Skin of body (tissue), 3 donors: ENCODE measurements at places on chromosomes 1 and 21.

- DNase-seq = no peak
These were observed 12.2 kb downstream of the CRABP2 start for GRCh38 chr1:156692925-156693847.

DNA sequence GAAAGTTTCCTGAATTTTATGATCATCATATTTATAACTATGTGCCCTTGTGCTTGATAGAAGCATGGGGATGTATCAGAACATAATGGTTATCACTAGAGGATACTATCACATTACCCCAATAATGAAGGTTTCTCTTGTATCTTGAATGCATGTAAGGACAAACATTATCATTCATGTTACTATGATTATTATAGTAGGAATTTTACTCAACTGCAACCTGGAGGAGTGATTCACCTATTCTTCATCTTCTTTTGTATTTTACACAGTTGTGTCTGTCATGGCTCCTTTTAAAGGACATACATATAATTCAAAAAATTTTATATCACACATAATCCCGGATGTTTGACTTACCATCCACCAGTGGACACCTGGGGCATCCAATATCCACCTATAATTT, 143.8 kb upstream of the TMPRSS15 start:
- DNase-seq = no peak

DNA sequence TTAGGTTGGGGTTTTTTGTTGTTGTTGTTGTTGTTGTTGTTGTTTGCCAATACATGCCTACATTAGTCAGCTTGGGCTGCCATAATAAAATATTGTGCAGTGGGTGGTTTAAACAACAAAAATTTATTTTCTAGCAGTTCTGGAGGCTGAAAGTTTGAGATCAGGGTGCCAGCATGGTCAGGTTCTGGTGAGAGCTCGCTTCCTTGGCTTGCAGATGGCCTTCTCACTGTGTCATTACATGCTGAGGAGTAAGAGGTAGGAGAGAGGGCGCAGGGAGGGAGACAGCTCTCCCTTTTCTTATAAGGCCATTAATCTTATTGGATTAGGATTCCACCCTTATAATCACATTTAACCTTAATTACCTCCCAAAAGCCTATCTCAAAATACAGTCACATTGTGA, 52.7 kb downstream of the DIRAS3 start:
- DNase-seq = no peak

DNA sequence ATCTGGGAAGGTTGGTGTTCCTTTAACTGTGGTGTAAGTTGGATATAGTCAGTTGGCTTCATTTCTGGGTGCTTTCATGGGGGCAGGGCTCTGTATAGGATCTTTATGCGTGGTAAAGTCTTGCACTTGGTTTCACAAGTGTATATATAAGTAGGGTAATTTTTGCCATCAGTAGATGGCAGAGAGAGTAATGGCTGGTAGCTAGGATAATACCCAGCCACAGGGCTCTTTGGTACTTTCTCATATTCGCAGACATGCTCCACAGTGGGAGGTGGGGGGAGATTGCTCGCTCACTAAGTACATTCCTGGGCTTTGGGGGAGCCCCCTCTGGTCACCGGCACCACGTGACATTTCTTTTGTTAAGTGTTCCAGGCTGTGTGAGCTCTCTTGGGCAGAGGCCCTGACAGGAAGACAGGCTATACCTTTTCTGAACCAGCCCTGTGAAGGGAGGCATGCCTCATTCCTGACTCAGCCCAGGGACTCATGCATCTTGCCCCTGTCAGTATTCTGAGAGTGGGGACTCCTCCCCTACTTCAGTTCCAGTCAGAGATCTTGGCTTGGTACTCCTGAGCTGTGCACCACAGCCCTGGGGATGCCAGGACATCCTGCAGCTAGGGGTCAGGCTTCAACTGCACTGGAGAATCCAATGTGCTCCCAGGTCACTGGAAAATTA, 37.6 kb downstream of the FCRL2 start:
- no peak for DNase-seq

DNA sequence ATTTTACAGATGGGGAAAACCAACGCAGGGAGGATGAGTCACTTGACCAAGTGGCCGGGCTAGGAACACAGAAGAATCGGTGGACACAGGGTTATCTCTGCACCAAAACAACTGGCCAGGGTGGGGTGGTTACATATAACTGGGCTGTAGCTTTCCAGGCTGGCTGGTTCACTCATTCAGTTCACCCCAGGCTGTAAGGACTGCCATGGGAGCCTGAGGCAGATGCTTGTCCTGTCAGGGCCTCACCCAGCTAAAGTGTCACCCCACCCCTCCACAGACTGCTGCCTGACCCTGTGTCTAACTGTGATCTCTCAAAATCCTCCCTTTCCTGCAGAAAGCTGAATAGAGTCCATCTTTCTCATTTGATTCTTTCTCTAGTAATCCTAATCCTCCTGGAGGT, 387.3 kb downstream of the RYR2 start:
- no peak for DNase-seq

- DNase-seq = no peak
These were observed 623 bp downstream of the RPL22 start for GRCh38 chr1:6198646-6199297.

DNA sequence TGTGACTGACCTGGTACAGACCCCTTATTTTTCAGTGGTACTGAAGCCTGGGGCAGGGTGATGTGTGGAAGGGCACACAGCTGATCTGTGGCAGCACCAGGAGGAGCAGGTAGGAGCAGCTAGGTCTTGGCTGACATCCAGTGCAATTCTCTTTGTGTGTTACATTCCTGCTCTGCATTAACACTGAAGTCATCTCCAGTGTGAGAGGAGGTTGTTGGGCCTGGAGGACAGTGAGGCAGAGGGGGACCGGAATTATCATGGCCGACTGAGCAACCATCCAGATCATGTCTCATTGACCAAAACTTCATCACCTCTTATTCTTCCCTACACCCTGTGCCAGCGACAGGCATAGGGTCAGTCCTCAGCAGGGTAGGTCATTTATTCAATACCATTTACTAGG, 1.5 kb downstream of the SLAMF8 start:
- no peak for DNase-seq

DNA sequence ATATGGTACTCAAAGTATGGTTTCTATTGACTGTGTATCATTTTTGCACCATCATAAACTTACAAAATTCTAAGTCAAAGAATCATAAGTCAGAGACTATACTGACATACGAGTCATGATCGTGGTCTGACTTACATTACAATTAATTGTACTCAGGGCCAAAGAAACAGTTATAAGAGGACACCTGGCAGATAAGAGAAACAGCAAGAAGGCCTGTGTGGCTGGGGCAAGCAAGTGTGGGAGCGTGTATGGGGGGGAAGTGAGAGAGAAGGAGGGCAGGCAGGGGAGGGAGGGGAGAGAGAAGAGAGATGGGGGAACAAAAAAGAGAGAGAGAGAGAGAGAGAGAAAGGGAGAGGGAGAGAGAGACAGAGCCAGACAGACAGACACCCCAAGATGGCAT, 70.9 kb downstream of the RERE start:
- no peak for DNase-seq

DNA sequence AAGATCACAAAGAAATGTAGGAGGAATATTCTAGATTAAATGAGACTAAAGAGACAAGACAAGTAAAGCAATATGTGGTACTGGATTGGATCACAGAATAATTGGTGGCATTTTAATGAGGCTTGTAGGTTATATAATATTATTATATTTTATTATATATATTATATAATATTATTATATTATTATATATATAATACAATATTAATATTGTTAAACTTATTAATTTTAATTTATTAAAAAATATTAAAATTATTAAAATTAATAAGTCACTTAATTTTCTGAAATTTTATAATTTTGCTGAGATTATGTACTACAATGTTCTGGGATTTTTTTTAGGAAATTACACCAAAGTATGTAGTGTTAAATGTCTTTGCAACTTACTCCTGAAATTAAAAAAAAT, 311.9 kb downstream of the COL11A1 start:
- no peak for DNase-seq

DNA sequence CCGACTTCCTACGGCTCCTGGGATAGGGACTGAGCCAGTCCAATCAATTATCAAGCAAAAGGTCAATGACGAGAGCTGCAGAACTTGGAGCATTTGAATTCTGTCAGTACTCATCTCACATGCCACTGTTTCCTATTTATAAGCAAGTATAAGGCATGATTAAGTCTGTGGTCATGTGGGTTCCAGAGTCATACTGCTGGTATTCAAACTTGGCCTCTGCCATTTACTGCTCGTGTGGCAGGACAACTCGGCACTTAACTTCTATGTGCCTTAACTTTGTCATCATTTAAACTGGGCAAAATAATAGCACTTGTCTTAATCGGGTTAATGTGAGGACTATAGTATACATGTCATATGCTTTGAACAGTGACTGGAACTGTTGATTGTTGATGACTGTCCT, 44.9 kb upstream of the TNFSF18 start:
- no peak for DNase-seq

- no peak for DNase-seq
These were observed 244.5 kb downstream of the FAM72C start for GRCh38 chr1:143727263-143727662.

- no peak for DNase-seq
These were observed 272.2 kb downstream of the LMO4 start for GRCh38 chr1:87600854-87601253.

- no peak for DNase-seq
These were observed 20.8 kb downstream of the DISP3 start for GRCh38 chr1:11499601-11500331.

DNA sequence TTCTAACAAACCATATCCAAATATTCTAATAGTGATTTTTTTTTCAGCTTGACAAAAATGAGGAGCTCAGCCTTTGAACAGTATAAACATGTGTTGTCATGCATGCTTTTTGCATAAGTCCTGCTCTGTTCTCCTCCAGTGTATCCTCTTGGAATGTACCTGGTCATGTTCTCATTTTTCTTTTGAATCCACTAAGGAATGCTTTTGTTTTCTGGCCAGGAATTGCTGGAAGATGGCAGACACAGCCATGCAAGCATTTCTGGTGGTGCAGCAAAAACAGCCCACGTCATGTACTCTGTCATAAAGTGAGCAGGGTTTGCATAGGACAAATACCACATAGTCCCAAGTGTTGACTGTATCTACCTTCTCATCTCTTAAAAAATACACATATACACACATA, 11.5 kb upstream of the PLD5 start:
- DNase-seq = no peak

- no peak for DNase-seq
These were observed 937 bp downstream of the CD48 start for GRCh38 chr1:160710517-160711252.

DNA sequence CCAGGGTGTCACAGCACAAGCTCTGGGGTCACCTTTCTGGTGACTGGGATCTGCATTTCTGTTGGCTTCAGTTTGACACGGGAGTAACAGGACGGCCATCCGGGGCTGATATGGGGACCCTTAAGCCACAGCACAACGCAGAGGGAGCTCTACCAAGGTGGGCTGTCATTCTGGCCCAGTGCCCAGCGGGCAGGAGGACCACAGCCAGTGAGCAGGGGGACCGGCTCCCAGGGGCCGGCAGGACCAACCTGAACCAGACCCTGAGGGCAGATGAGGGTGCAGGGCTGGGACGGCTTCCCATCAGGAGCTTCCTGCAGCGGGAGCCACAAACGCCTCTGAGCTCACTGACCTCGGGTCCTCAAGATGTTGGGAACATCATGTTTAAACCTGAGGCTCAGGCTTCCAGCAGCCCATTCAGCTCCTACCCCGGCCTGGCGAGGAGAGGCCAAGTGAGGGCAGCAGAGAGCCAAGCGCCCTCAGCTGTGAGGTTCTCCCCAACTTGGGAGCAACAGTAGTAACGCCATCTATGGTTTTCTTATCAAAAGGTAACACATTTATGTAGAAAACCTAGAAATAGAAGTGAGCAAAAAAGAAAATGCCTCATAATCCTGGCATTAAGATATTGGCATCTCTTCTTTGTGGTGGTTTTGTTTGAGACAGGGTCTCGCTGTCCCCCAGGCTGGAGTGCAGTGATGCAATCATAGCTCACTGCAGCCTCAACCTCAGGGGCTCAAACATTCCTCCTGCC, 26.8 kb downstream of the TMEM201 start:
- no peak for DNase-seq

- no peak for DNase-seq
These were observed 30.6 kb downstream of the VANGL2 start for GRCh38 chr1:160431006-160431405.

- DNase-seq = no peak
These were observed 134.0 kb downstream of the HIVEP3 start for GRCh38 chr1:41784531-41785274.

DNA sequence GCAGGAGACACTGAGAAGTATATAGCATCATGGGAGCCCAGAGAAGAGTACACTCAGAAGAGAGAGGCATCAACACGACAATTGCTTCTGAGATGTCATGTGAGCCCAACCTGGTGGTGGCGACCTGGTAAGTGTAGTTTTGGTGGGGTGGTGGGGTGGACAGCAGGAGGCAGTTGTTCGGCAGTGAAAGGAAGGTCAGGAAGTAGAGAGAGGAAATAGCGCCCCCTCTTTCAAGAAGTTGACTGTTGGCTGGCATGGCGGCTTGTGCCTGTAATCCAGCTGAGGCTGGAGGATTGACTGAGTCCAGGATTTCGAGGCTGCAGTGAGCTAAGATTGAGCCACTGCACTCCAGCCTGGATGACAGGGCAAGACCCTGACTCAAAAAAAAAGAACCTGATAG, 12.6 kb downstream of the RSPO1 start:
- DNase-seq = no peak

DNA sequence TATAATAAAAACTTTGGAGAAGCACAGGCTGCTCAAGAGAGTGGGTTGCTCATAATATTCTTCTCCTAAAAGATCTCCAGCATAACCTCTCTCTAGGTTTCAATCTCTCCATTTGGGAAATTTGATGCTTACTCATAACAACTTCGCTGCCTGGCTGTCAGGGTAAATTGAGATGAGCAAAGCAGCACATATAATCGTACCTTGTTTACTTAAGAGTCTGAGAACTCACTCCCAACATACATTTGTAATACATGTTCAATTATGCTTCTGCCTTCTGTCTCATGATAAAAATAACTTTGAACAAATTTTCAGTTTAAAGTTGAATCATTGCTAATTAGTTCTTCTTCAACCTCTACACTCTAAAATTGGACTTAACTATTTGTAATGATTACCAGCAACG, 68.9 kb downstream of the DUSP10 start:
- DNase-seq = no peak

DNA sequence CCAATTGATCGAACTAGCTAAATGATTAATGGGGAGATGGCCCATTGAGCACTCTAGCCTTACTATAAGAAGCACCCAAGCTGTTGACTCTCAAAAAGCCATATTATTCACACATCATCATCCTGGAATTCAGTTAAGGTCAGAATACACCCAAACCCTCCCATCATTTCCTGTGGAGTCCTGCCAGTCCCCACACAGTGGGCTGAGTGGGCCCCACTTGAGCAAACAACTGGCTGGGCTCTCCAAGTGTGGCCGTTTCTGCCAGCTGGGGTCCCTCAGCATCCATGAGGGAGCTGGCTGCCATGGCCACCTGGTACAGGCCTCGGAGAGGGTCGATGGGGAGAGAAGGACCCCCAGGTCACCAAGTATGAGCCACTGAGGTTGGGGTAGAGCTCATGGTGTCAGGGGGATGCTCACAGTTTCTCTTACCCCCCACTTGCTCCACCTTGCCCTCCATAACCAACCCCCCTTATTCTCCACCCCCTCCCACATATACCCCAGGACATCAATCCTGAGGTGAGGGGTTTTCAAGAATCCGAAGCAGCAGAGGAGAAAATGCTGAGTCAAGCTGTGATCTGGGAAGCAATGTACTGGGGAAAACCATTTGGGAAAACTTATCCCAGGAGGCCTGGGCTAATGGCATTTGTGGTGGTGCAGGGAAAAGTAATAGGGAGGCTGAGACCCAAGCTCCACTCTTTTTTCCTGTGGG, 60.3 kb downstream of the UBE2T start:
- no peak for DNase-seq
